ENCODE measurements at places on chromosomes 13 and 19.

DNA sequence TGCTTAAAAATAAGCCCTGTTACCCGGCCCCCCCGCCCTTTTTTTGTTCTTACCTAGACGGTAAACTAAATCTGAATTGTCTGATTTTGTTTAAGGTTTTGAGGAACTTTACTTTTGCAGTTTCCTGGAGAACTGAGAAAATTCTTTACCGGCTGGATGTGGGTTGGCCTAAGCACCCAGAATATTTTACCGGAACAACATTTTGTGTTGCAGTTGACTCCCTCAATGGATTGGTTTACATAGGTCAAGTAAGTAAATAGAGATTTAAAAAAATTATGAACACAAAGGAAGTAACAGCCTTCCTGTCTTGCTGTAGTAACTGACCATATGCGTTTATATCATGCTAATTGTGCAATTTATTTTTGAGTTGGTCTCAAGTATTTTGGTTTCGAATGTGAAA, 785 bp downstream of the NHLRC3 start:
- no peak for DNase-seq

DNA sequence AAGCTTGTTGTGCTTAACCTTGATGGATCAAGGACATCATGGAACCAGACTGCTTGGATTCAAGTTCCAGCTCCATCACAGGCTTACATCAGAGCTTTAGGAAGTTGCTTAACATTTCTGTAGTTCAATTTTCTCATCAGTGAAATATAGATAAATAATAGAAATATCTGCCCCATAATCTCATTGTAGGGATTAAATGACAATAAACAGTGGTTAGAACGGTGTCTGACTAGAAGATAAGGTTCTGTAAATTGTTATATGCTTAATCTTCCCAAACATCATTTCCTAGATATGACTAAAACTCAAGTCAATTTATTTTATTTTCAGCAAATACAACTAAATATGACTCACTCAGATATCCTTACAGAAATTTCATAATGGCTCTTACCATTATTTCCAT, 83.5 kb downstream of the SLITRK1 start:
- no peak for DNase-seq

GRCh38 chr19:55642153-55643002, 1.1 kb upstream of the ZNF581 start:
- DNase-seq: peak; percentile 16

- no peak for DNase-seq
Measured at GRCh38 chr19:46374536-46375475, 27.9 kb downstream of the PPP5C start.

- no peak for DNase-seq
Measured at GRCh38 chr13:93775507-93776108, 549.0 kb downstream of the GPC6 start.

DNA sequence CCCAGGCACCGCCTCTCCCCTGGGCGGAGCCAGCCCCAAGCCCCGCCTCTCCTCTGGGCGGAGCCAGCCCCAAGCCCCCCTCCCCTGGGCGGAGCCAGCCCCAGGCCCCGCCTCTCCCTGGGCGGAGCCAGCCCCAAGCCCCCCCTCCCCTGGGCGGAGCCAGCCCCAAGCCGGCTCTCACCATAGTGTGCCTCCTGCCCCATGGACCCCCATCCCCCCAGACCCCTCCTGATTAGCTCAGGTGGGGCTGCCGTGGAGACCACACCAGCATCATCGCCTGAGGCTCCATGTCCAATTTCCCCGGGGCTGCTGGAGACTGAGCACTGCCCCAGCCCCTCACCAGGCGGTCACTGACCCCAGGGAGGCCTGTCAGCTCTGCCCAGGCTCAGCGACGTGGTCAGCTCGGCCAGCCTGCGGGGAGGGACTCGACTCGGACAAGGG, 4.2 kb upstream of the MADCAM1 start:
- no peak for DNase-seq

DNA sequence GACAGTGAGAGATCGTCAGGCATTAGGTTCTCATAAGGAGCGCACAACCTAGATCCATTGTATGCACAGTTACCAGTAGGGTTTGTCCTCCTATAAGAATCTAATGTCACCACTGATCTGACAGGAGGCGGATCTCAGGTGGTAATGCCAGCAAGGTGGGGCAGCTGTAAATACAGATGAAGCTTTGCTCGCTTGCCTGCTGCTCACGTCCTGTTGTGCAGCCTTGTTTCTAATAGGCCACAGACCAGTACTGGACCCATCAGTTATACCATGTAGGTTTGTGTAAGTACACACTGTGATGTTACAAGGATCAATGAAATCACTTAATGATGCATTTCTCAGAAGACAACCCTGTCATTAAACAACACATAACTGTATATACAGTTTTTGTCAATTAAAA, 23.5 kb downstream of the VWA8 start:
- no peak for DNase-seq

GRCh38 chr19:44807162-44807561, 1.7 kb upstream of the BCAM start:
- DNase-seq: no peak

GRCh38 chr19:29544656-29545360, 19.0 kb downstream of the VSTM2B start:
- DNase-seq: no peak

DNA sequence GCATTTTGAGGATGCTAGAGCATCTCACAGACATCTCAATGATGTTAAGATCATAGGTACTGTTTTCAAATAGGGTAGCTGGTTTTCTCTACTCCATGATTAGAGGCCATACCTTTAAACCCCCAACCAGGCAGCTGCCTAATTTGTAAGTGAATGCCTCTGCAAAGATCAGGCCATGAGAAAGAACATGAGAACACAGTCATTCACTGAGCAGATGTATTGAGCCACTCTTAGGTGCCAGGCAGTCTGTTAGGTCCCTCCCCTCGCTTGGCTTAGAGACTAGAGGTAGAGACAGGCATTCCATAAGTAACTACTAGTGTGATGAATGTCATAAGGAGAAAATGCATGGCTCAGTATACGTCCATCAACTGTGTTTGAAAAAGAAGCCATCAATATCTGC, 410.0 kb downstream of the FGF9 start:
- DNase-seq: no peak

DNA sequence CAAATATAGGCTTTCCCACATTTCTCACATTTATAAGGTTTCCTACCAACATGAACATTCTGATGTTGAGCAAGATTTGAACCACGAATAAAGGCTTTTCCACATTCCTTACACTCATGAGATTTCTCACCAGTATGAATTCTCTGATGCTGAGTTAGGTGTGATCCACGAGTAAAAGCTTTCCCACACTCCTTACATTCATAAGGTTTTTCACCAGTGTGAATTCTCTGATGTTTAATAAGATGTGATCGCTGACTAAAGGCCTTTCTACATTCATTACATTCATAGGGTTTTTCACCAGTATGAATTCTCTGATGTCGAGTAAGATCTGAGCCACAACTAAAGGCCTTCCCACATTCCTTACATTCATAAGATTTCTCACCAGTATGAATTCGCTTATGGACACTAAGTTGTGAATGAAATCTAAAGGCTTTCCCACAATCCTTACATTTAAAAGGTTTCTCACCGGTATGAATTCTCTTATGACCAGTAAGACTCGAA, 19.0 kb downstream of the ZNF790 start:
- DNase-seq: no peak

DNA sequence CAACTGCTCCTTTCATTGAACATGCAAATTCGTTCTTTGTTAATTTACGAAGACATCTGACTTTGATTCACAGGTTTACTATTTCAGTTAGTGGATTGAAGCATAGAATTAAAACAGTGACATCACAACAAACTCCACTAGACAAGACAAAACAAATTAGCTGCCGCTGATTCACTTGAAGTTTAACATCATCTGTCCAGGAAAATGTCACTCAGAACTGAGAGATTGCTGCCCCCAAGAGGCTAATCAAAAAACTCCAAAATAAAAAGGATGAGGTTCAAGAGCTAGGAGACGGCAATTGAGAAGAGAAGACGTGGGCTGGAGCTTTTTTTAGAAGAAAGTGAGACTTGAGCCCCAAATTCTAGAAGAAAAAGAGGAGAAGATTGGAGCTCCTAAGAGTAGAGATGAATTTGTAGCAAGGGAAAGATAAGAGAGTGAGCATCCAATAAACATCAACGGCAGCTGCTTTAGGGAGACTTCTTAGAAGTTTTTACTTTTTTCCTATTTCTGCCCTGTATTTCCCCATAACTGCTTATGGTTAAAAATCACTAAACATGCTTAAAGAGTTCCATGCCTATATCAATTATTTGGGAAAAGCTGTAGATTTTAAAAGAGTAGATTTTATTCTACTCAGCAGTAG, 40.8 kb upstream of the TPP2 start:
- peak; percentile 26 for DNase-seq

GRCh38 chr13:106696140-106696539, 128.2 kb upstream of the ARGLU1 start:
- no peak for DNase-seq

- no peak for DNase-seq
Measured at GRCh38 chr19:5148794-5149190, 179.9 kb downstream of the KDM4B start.

DNA sequence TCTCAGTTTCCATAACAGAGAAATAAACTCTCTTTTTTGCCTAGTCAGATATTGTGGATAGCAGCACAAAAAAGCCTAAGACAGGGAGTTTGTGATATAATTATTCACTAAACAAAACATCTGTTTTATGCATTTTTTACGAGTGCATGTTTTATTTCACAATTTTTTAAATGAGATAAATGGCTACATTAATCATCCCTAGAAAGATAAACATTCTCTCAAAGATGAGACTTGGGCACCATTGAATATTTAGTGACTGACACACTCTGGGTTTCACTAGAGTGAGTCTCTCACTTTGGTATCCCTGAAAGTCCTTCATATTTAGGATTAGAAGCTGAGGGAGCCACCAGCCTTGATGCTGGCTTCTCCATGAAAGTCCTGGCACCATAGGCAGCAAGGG, 74.3 kb upstream of the LRCH1 start:
- DNase-seq: no peak

GRCh38 chr13:73141292-73141771, 82.5 kb downstream of the KLF5 start:
- no peak for DNase-seq

DNA sequence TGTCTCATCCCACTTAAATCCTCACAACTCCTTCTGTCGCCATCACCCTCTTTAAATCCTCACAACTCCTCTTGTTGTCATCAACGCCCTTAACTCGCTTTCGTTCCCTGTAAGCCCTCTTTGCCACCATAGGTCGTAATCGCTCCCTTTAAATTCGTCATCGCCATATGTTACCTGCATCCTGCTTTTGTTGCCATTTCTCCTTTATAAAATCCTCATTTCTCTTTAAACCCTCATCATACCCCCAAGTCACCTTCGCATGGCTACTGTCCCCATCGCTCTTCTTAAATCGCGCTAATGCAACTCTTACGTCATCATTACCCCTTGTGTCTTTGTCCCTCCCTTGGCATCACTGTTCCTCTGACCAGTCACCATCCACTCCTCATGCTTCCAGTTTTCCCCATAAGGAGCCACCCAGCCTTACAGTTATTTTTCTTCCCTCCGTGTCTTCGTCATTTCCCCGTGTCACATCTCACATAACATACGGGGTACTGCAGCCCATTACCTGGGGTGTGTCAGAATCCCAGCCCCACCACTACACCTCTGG, 539 bp downstream of the PLD3 start:
- peak; percentile 1 for DNase-seq

DNA sequence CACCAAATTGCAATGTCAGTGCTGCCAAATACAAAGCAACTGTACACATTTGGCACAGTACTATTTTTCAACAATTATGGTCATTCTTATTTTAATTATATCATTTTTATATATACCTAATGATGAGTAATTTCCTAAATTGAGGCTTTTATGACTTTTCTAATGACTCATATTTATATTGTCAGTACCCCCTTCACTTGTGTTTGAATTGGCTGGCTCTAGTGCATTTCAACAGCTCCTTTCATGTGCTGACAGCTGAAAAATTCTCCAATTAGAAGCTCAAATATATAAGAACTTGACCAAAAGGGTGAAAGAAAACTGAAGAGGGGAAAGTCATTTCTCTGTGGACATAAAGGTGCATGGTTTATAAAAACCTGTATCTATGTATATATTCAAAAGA, 263.3 kb downstream of the SLITRK1 start:
- DNase-seq: no peak

- DNase-seq: no peak
Measured at GRCh38 chr13:105847527-105848291, 687.8 kb downstream of the EFNB2 start.

GRCh38 chr13:107284173-107284572, 716.2 kb upstream of the ARGLU1 start:
- DNase-seq: no peak

DNA sequence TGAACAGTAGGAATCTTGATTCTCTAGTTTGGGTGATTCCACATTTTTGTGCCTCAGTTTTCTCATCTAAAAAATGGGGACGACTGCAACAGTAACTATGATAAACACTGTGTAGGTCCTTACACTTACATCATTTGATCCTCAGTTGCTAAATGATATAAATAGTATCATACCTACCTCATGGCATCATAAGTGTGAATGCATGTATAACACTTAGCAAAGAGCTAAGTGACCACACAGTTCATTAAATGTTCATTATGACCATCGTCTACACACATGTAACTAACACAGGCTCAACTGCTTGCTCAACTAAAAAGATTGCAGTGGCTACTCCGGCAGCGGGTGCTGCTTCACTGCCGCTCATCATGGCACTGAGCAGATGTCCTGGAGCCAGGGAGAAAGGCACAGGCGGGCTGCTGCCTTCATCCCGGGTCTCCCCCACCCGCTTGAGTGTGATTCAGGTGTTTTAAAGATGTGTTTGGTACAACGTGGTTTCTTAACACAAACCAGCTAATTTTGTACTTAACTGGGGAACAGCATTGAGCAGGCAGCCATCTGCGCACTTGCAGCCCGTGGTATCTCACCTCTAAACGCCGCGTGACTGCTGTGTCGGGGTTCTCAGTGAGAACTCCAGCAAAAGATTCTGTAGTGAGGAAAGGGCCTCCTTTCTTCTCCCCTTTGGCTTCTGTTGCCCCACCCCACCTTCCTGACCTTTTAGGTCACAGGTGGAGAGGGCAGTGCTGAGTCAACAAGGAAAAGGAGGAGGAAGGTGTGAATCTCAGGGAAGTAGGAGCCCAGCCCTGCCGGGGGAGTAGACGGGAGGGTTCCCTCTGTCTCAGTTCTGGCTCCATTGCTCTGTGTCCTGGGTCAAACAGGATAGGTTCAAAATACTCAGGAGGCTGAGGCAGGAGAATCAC, 11.7 kb upstream of the ACTN4 start:
- no peak for DNase-seq

DNA sequence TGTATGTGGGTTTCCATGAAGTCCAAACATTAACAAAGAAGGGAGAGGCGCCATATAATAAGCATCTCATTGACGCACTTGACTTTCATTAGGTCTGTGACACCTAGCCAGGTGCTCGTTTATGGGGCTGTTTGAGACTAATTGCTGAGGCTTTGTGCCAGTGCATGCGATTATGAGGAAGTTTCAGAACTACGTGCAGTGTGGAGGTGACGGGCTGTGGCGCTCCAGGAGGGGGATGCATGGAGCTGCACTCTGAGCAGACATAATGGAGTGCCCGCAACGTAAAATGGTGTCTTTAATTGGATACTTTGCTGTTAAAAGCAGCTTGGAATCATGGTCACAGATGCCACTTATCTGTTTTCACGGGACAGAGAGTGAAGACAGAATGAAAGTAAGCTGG, 223.2 kb downstream of the FGF9 start:
- DNase-seq: no peak

Data from CD4-positive, alpha-beta T cell treated with Interleukin-2 at 100 ng/mL for 4 hours (primary cell).